ENCODE measurements at places on chromosomes 4 and X.

- no peak for DNase-seq
Observed at GRCh38 chr4:169952236-169953002, 73.8 kb downstream of the MFAP3L start.

DNA sequence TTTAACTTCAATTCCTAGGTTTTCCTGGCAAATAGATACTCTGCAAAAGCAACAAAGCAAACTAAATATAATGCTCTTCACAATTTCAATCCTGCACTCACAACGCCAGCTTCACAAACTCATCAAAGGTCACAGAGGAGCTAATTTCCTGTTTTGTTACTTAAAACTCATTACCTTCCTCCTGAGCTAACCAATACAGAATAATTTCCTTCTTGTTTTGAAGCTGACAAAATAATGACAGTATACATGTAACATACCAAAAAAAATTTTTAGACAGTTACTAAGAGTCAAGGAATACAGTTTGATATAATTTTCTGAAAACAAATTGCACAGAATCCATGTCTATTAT, 17.9 kb downstream of the CNOT6L start:
- DNase-seq: no peak

DNA sequence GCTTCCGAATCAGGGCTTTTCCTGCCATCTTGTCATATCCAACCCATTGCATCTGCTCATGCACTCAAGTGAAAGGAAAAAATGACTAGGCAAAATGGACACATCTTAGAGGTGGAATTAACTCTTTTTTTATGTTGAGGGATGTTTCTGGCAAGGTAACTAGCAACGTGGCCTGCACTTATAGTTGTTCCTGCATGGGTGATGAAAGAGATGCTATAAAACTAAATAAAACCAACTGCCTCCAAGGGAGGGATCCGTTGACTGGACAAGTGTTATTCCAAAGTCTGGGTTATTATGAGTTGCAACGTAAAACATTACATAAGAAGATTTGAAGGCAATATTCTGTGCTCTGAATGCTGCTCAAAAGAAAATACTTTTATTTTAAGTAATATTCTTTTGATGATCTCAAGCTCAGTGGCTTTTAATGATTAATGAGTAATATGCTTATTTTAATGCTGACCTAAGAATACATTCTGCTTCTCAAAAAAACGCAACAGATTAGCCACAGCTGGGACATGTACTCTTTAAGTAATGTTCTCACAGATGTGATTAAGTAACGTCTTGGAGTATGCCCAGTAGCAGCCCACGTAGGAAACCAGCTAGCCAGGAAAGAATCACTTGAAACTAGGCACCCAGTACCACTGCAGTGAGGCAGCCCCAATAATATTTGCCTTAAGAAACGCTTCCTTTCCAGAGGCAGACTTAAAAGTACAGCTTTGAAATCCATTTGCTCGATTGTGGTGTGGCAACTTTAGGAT, 27.4 kb downstream of the KLF3 start:
- DNase-seq: no peak

GRCh38 chr4:26088433-26088928, 174.5 kb downstream of the SMIM20 start:
- no peak for DNase-seq

DNA sequence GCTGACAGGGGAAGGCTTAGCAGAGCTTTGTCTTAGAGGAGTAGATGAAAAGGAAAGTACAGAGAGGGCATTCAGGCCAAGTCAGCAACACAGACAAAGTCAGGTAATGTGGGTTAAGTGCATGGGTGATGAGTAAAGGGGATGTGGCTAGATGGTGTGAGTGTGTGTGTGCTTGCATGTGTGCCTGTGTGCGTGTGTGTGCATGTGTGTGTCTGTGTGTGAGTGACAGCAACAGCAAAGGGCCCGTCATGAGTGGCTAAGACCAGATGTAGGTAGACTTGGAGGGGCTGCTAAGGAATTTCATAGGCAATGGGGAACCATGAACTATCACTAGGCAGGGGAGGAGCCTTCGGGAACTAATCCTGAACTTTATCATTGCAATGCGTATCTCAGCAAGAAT, 2.2 kb upstream of the GPR78 start:
- no peak for DNase-seq

DNA sequence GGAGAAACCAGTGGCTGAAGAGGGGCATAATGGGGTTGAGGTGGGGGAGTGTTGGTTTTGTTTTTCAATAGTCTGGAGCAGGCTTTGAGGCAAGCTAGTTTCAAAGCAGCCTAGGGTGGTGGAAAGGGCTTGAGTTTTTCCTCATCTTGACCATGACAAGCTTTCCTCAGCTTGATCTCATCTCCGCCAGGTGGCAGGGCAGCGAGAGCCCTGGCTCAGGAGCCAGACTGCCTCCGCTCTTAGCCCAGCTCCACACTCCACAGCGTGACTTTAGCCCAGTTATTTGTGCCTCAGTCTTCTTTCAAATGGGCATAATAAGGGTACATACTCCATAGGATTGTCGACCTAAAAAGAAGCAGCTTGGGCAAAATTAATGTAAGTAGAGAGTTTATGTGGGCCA, 29.9 kb upstream of the SOWAHD start:
- no peak for DNase-seq

DNA sequence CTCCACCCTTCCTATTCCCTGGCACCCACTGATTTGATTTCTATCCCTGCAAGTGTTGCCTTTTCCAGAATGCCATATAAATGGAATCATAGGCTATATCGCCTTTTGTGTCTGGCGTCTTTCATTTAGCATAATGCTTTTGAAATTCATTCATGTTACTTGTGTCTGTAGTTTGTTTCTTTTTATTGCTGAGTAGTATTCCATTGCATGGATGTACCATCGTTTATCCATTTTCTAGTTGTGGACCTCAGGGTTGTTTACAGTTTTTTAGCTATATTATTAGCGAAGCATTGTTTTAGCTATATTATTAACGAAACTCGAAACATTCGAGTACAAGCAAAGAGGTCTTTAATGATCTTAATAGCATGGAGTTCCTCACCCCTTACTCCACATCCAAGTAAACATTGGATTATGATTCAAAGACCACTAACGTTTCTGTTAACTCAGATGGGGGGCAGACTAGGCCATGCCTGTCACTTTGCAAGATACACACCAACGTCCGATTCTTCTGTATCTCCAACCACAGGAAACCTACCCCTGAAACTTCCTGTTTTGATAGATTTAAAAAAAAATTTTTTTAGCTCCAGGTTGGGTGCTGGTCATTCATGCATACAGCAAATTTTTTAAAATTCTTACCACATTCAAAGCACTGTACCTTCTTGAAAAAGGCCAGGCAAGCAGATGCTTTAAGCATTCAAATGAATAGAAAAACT, 1.1 kb downstream of the DCK start:
- no peak for DNase-seq

DNA sequence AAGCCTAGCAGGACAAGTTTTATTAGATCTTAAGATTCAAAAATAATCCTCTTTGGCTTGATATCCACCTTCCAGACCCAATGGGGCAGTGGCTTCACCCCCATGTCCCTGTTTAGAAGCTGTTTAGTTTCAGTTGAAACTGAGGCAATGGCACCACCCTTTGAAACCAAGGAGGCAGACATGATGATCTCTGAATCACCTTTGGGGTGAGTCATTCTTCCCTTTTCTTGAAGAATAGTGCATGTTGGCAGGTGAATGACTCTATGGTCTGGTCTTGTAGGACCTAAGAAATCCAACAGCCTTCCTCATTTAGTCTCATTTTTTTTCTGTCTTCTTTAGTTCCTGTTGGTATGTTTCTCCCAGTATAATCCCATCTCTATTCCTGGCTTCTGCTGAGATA, 29.5 kb upstream of the BMP15 start:
- DNase-seq: no peak

DNA sequence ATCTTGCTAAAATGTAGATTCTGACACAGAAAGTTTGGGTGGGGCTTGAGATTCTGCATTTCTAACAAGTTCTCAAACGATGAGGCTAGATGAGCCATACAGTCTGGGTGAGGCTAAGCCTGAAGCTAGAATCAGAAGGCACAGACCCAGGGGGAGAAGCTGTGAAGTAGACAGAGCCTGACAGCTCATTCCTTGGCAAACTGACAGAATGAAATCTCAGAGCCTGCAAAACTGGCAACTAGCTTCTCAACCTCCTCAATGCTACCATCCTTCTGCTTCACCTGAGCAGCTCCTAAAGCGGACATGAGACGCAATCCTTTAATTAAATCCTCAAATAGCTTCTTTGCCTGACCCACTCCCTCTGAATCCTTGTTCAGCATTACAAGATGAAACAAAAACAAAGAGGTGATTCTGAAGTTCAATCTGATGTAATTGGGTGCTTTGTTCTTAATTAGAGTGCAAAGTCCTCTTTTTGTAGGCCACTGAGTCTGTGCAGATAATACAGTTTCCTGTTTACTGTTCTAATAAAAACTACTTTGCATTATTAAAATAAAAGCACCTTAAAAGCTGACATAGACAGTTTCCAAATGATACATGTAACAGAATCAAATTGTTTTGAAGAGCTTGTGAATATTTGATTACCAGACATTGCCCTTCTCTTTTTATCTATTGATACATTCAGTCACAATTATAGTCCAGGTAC, 71.0 kb upstream of the BMP2K start:
- DNase-seq: no peak

GRCh38 chr4:148962539-148963290, 520.5 kb upstream of the NR3C2 start:
- no peak for DNase-seq

DNA sequence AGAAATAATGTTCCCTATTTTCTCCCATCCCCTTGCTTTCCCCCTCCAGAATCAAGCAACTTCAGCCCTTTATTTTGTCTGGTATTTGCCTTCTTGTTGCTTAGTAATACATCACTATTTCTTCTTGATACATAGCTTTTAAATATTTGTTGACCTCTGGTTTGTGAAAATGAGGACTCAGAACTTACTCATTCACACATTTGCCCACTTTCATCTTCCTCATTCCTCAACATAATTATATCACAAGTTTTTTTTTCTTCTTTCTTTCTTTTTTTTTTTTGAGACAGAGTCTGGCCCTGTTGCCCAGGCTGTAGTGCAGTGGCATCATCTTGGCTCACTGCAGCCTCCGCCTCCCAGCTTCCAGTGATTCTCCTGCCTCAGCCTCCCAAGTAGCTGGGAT, 28.9 kb upstream of the NDUFC1 start:
- no peak for DNase-seq

DNA sequence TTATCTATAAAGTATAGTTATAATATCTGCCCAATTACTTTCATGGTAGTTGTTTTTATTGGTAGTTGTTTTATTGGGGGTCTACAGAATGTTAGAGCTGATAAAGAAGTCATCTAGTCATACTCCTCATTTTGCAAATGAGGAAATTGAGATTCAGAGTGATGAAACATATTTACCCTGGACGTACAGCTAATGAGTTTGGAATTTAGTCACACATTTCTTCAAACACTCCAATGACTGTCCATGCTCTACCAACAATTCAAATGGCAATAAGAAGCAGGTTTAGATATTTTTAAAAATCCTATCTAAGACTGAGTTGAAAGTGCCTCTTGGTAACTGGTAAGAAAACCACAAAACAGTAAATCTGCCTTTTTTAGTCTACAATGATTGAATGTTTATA, 98.2 kb downstream of the MAGEC1 start:
- no peak for DNase-seq

- no peak for DNase-seq
Observed at GRCh38 chrX:150238632-150239382, 124.3 kb upstream of the MAMLD1 start.

DNA sequence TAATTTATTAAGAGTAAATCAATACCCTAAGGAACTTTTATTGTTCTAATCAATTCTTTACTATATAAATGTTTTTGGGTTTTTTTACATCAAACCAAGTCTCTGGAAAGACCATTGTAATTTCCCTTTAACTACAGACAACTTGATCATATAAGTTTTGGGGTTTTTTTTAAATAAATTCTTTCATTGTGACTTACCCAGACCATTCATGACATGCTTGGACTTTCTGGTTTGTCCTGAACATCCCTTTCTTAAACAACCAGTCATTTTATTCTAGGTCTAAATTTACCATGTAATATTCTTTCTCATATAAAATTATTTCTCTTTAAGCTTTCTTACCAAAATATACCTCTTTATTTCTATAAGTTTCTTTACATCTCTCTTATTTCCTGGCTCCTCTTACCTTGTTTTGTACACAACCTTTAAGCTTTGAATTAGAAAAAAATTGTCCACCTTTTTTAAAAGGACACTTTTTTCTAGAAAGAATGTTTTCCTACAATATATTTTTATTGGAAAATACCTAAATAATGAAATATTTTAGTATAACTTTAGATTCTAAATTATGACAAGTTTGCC, 8.4 kb downstream of the CNGA1 start:
- DNase-seq: no peak
